Stimulated activated CD8-positive, alpha-beta memory T cell treated with anti-CD3 and anti-CD28 coated beads, Interleukin-12 subunit alpha, Interleukin-12 subunit beta, amount 100 ng/mL, for 1 hour (primary cell): ENCODE measurements at places on chromosomes 13 and 19.

- no peak for DNase-seq
Observed at GRCh38 chr13:73657821-73658540, 476.2 kb downstream of the KLF12 start.

GRCh38 chr13:113730831-113731191 is 28.2 kb upstream of the TMEM255B start:
- no peak for DNase-seq

GRCh38 chr19:50434525-50434924 is 1.8 kb downstream of the MYBPC2 start:
- DNase-seq, result no peak

GRCh38 chr19:58513213-58513693 is 1.5 kb upstream of the SLC27A5 start:
- DNase-seq, result no peak

DNA sequence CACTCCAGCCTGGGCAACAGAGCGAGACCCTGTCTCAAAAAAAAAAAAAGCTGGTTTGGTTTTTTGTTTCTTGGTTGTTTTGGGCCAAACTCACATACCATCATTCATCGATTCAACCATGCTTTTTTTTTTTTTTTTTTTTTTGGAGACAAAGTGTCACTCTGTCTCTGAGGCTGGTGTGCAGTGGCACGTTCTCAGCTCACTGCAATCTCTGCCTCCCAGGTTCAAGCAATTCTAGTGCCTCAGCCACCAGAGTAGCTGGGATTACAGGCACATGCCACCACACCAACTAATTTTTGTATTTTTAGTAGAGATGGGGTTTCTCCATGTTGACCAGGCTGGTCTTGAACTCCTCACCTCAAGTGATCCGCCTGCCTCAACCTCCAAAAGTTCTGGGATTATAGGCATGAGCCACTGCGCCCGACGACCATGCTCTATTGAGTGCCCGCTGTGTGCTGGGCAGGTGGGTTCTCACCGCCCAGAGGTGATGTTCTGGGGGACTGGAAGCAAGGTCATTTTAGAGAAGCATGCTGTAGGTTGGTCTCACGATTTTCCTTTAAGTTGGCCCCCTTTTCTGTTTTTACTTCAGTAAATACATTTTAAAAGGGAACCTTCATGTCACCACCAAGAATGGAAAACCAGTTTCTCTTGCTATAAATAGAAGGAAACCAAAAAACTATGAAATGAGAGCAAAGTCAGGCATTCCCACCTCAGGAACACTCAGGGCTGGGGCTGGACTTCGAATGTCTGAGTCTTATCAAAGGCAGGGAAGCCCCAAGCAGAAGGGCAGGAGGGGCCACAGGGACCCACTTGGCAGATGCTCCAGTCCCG is 8.3 kb upstream of the JUND start:
- DNase-seq, result no peak

- DNase-seq, result no peak
Observed at GRCh38 chr13:25371875-25372283, at the start of gene ATP8A2. ATP8A2 (plus strand) TSS chr13:25371974; CDS start chr13:25372213, 239 bp downstream.

GRCh38 chr13:111905609-111905945 is 161.4 kb upstream of the SOX1 start:
- no peak for DNase-seq

DNA sequence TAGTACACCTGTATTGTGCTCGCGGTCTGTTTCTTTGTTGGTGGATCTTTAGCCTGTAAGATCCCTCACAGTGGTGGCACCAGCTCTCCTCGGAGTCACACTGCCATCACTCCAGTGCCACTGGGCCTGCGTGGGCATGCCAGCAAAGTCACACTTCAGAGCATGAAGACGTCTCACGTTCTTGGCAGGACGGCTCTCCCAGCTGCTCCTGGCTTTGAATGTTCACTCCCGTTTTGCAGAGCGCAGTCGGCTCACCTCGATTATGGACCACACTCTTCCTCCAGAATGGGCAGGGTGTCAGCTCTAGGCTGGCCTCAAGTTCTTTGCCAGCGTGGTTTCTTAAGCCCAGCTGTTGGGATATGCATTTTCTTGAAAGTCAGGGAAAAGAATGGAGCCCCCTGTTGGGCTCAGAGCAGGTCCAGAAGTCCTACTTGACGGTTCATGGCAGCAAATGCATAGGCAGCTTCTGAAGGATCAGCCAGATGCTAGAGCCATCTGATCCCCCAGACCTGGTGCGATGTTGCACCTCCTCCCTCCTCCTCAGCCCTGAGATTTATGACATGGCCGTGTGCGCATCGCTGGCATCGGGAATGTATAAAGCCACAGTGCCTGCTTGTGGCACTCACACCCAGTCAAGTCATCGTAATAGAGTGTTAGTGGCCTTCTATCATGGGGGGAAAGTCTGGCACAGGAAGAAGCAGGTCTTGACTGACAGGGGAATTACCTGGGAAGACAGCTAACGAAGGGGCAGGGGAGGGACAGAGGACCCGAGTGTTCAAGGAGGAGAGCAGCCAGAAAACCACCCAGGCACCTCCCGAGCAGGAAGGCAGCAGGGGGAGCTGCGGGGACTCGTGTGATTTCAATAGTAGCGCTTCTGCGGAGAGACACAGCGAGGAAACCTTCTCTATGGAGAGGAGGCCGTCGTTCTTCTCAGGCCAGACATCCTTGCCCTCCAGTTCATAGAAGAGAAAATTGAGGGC is 40.2 kb upstream of the NPAS1 start:
- DNase-seq, result no peak

- DNase-seq, result no peak
Observed at GRCh38 chr13:30378191-30378590, 44.1 kb upstream of the UBE2L5 start.

GRCh38 chr19:17966550-17967256 is at the start of gene KCNN1:
KCNN1 (plus strand) TSS chr19:17967107; CDS start chr19:17973889, 6,782 bp downstream.
- DNase-seq, result no peak

DNA sequence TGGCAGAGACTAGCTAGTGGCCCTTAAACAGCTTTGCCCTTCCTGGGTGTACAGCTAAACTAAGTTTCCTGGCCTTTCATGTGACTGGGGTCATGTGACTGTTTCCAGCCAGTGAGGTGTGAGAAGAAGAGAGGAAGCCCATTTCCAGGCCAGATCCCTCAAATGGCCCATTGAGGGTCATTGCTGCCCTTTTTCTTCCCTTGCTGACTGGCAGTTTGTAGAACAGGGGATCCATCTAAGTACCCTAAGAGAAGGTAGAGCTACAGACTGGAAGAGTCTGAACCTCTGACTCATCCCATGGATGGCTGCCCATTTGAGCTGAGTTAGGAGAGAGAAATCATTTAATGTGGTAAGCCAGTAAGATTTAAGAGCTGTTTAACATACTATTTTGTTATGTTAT is 2.8 kb downstream of the SWSAP1 start:
- DNase-seq, result no peak

DNA sequence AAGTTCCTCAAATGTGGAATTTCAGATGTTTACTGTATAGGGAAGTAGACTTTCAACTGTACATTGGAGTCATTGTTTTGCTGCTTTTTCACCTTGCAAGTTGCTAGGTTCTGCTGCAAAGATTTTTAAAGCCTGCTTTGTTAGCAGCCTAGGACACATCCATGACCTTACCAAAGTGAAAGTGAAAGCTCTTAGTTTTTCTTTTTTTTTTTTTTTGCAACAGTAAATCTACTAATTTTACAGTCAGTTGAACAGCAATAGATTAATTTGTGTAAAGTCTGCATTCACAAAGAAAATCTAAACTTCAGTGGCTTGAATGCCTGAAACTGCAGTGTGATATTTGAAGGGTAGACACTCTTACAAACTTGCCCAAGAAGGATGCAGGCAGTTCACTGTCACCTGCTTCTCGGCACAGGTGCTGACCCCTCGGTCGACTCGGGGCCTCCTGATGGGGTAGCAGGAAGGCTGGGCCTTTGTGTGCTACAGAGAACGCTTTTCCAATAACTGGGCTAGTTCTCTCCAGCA is 5.0 kb upstream of the MTIF3 start:
- DNase-seq, result no peak

DNA sequence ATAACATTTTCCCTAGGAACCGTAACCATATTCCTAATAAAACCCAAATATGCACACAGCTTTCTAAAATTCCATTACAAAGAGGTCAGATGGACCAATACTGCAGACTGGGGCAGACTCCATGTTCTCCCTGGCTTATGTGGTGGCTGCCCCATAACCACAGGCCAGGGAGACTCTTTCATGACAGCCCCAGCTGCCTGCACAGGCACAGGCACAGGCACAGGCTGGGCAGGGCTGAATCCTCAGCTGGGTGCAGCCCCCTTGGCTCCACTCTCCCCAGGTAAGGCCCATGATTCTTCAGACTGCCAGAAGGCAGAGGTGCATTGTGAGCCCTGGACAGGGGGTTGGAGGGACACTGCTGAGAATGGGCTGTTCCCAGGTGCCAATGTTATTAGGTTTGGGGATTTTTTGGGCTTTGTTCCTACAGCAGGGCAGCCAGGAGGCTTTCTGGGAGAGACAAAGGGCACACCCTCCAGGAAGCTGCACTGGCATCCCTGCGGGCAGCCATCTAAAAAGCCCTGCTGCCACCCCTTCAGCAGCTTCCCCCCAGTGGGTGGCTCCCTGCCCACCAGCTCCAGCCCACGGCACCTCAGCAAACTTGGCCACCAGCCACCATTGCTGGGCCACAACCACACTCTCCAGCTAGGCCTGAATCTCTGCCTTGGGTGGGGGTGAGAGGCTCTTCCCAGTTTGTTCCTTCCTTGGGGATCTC is 20.0 kb downstream of the DOCK9 start:
- DNase-seq, result no peak

- DNase-seq, result no peak
Observed at GRCh38 chr13:95898256-95898655, 154.9 kb downstream of the UGGT2 start.

DNA sequence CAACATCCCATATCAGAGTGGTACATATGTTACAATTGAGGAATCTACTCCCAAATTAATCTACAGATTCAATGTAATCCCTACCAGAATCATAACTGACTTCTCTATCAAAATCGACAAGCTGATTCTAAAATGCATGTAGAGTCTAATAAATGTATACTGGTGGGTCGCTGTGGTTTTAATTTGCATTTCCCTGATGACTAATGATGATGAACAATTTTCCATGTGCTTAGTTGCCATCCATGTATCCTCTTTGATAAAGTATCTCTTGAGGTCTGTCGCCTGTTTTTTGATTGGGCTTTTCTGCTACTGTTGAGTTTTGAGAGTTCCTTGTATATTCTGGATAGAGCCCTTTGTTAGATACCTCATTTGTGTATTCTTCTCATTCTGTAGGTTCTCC is 43.8 kb downstream of the KLF12 start:
- no peak for DNase-seq

DNA sequence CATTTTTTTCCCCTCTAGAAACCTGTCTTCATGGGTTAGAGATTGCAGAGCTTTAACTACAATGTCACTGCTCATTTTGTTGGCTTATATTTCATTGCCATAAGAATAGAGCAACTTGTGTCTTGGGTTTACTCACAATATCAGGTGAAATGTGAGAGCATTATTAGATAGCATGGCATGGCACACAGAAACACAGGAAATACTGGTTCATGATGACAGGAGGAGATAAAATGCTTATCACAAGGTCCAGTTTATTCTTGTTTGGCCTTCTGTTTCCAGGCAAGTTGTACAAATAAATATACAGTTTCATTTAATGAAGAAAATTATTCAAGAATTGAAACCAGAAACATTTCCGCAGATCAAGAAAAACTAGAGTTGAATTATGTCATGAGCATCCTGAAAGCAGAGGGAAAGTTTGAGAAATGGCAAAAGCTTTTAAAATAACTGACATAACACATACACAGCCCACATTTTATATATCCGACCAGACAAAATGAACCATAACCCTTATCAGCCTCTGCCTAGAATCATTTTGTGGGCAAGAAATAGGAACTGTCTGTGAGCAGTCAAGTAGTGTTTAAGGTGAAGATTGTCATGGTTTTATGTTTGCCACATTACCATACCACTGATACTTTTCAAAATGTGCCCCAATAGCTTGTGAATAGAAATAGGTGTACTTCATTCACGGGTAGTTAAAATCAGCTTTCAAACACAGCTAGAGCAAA is 297.9 kb upstream of the ARGLU1 start:
- DNase-seq, result no peak

DNA sequence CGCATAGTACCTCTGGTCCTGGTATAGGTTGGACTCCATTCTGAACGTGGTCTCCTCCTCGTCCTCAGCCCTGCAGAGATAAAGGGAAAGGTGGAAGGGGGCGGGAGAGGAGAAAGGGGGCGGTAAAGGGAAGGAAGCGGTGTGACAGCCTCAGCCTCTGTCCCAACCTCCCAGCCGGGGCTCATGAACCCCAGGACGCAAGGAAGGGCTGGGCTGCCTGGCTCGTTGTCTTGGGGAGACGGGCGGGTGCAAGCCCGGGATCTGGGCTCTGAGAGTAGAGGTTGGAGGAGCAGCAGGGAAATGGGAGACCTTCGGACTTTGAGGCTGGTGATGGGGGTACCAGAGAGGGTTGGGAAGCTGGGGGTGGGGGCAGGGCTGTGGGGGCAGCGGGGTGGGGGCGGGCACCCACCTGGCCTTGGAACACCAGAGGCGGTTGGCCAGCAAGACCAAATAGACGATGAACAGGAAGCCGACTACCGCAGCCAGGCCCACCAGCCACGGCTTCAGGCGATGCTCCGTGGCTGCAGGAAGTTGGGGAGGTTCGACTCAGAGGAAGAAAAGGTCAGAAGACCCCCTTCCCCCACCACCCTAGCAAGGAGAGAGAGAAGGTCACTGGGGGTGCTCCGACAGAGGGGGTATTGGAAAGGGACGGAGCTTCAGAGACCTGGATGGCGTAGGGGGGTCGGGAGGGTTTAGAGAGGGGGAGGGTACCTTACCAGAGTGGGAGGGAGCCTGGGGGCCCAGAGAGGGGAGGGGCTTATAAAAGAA is 1.7 kb downstream of the SMIM24 start:
- DNase-seq, result no peak

GRCh38 chr19:13652810-13653590 is 111.3 kb upstream of the MRI1 start:
- DNase-seq, result no peak

DNA sequence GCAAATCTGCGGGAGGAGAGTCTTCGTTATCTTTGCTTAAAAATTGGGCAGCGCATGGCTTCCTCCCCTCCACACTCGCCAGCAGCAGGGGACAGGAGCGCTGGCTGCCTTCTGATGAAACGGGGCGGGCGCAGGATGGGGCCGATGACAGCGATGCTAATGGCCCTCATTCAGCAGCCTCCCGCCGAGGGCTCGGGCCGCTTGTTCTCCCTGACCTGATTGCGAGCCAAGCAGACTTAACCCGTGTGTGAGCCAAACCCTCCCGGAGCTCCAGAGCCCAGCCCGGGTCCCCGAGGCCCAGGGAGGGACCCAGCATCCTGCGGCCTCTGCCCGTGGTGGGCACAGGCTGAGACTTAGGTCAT is 90.3 kb downstream of the KDM4B start:
- no peak for DNase-seq

- no peak for DNase-seq
Observed at GRCh38 chr19:2507109-2507508, 31.2 kb downstream of the GADD45B start.

DNA sequence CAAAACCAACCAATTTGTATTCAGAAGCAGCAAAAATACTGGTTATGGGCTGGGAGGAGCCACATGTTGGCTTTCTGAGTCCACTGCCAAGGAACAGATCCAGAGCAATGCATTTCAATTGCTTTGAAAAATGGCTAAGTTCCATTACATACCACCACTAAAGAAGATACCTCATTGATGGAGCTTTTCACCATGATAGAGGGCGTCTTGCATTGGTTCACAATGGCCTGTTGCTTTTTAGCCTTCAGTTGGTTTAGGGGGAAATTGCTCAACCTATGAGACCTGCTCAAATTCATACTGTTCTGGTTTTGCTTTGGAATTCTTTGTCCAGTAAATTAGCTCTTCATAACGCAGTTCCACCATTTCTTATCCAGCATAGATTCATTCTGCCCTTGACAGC is 21.2 kb upstream of the CPB2 start:
- no peak for DNase-seq
